Right lung (tissue), 10 donors: ENCODE measurements at places on chromosomes 1 and 21. TPM values are rescaled to one million over a fixed set of nuclear protein-coding genes. Genes with fewer than 3 reads are reported as not detected.
A peak's percentile ranks its signal among the peaks of the same experiment; 100 is the strongest.

HES3 gene
- not detected for polyA plus RNA-seq

PTGFRN gene
- 73.5 TPM for polyA plus RNA-seq

DNA sequence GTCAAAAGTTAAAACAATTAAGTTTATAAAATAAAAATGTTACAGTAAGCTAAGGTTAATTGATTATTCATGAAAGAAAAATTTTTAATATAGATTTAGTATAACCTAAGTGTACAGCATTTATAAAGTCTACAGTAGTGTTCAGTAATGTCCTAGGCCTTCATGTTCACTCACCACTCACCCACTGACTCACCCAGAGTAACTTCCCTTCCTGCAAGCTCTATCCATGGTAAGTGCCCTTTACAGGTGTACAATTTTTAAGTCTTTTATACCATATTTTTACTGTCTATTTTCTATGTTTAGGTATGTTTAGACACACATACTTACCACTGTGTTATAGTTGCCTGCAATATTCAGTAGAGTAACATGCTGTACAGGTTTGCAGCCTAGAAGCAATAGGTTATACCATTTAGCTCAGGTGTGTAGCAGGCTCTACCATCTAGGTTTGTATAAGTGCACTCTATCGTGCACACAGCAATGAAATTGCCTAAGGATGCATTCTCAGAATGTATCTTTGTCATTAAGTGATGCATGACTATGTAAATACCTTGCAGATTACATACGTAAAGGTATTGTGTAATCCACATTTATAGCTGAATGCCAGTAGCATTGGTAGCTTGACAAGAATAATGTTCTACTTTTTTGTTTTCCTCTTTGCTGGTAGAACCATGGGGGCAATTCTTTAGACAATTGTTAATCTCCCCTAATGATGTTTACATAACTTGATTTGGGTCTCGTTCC, 35.7 kb upstream of the GPR88 start:
- DNase-seq, result no peak

- DNase-seq, result no peak
Measured at GRCh38 chr1:178126741-178127185, 32.9 kb downstream of the RASAL2 start.

MROH9 gene
- 1.8 TPM for polyA plus RNA-seq

DNA sequence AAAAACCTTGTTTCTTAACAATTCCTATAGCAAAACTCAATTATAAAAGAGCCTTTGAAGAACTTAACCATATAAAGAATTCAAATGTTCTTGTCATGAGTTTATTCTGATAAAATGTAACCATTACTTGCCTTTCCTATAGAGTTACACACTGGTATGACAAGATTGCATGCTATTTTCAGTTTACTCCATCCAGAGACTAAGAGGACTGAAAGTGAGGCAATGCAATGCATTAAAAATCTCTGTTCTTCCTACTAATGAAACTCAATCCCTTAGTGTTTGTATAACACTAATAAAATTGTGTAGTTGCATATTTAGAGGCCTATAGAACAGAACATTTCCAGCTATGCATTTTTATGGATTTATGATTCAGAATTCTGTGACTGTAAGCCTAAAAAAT, 88.1 kb downstream of the COP1 start:
- DNase-seq, result no peak

DNA sequence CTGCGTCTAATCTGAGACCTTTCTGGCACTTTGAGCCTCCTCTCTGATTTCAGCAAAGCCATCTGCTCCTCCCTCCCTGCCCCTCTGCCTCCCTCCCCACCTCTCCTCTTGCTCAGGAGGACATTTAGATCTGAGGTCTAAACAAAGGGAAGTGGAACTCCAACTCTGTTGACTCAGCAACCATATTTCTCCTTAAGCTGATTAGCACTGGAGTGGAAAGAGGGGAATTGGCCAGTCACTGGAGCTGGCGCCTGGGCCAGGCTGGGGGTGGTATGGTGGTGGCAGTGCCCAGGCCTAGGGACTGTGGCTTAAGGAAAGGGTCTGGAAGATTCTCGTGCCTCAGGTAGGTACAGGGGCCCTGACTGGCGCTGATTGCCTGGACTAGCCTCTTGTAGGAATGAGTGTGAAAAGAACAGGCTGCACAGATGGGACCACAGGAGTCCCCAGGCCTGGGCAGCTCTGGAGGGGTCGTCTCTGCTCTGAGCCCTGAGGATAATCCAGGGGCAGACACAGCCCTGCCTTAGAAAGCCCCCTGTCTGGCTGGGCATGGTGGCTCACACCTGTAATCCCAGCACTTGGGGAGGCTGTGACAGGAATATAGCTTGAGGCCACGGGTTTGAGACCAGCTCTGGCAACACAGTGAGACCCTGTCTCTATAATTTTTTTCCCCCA, 11.9 kb downstream of the SH2D2A start:
- no peak for DNase-seq

- no peak for DNase-seq
Measured at GRCh38 chr1:224198572-224198971, 15.5 kb downstream of the DEGS1 start.

GRCh38 chr21:37606549-37606948, 240.0 kb downstream of the DYRK1A start:
- no peak for DNase-seq

- peak; percentile 11 for DNase-seq
Measured at GRCh38 chr1:74504125-74504932, 8.1 kb downstream of the LRRC53 start.

DNA sequence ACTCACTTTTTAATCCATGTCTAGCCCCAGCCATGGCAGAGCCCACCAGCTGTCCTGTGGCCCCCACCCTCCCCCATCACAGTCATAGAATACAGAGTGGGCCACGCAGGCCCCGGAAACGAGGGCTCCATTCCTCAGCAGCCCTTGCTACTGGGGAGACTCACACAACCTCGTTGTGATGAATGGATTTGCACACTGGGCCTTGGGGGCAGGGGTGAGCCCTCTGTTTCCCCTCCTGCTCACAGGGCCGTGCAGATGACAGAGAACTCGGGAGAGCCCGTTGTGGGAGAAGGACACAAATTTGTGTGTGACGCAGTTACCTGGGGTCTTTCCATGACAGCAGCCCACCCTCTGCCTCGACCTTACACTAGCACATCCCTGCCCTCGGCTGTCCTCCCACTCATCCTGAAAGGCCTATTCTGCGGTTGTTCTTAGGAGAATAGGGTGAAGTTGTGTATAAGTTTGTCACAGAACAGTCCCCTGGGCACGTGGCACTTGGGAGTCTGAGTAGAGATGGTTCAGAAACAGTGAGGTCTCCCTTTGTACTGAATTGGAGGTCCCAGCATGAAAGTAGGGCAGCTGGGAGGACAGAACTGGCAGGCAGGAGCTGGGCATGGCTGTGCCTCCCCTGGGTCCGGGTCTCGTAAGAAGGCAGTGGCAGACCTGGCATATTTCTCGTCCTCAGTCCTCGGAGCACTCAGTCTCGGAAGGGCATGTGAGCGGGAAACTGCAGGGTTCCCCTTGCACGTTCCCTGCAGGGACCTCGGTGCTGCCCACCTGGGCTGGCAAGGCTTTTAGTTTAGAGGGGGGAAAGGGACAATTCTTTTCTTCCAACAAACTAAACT, 6.8 kb downstream of the AGT start:
- DNase-seq, result no peak

STIL gene
- 14.4 TPM for polyA plus RNA-seq
